ENCODE measurements at places on chromosomes 16 and 17. TPM values are rescaled to one million over a fixed set of nuclear protein-coding genes. Genes with fewer than 3 reads are reported as not detected.

KRTAP9-8 gene
- total RNA-seq = not detected

SPATA22 gene
- not detected for total RNA-seq

FOXJ1 gene
- total RNA-seq = 0.13 TPM

DNA sequence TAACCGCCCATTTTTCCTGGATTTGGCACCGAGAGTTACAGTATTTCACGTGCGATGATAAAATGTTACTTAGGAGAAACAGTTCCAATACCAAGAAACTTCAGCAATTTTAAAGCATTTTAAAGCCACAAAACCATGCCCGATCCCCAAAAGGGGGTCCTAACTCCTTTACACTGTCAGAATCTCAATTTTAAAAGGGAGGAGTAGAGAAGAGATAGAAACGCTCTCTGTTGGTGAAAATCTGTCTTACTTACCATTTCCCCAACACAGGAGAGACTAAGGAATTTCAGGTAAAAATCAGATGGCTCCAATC lies 526 bp upstream of the RNASEK start:
- peaks cover 55% of the 10 kb centered on the region for H3K4me1 ChIP-seq
- no peak for DNase-seq
- peaks cover 9% of the 10 kb centered on the region for H3K36me3 ChIP-seq
- peak overlapping the region; percentile 99 for H3K27ac ChIP-seq
- peak overlapping the region; percentile 96 for H3K4me3 ChIP-seq
- no peaks in the 10 kb centered on the region for H3K27me3 ChIP-seq

DNA sequence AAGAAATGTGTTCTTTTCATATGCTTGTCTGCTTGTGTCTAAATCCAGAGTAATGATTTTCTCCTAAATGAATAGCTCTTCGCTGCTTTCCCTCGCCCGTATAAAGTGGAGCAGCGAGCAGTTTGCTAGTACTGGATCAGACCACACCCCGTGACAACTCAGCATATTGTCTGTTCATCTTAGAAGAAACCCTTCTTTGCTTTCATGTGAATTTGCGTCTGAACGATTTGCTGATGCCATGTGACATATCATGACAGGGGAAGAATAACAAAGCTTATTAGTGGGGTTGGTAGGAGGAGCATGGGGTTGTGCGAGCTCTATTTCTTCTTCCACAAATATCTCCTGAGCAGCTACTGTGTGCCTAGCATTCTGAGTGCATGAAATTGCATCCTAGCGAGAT lies 44.1 kb upstream of the CACNG4 start:
- peaks cover 36% of the 10 kb centered on the region for H3K27me3 ChIP-seq
- no peak for DNase-seq

All from osteocyte (in vitro differentiated cells).